ENCODE measurements at places on chromosomes 6 and 20. TPM values are rescaled to one million over a fixed set of nuclear protein-coding genes. Genes with fewer than 3 reads are reported as not detected.

Gene SNX9
- polyA plus RNA-seq, result 22.1 TPM

Gene MRPS26
- 60.6 TPM for polyA plus RNA-seq

Gene ENPP1
- 0.64 TPM for polyA plus RNA-seq

Gene RAMACL
- polyA plus RNA-seq, result 0.23 TPM

Gene BTNL2
- not detected for polyA plus RNA-seq

Gene PXMP4
- 2.1 TPM for polyA plus RNA-seq

Gene CTCFL
- polyA plus RNA-seq, result 0.45 TPM

Gene C20orf144
- 0.09 TPM for polyA plus RNA-seq

Gene AAR2
- polyA plus RNA-seq, result 13.3 TPM

Gene CYP24A1
- not detected for polyA plus RNA-seq

Gene NOL4L
- 8.4 TPM for polyA plus RNA-seq

Measured in spleen (tissue), 13 donors.